Activated T-cell treated with anti-CD3 and anti-CD28 coated beads, Interleukin-2, amount 50 U/mL, for 24 hours (primary cell): ENCODE measurements at places on chromosomes 3 and 15.

GRCh38 chr3:194602669-194603171 lies 30.5 kb downstream of the TMEM44 start:
- DNase-seq = no peak

- no peak for DNase-seq
These were observed 43.0 kb downstream of the BOC start for GRCh38 chr3:113254171-113254947.

GRCh38 chr15:59174835-59175831 lies 31.5 kb upstream of the LDHAL6B start:
- peak; percentile 56 for DNase-seq

- no peak for DNase-seq
These were observed 74.9 kb downstream of the IGF1R start for GRCh38 chr15:98723195-98723594.

DNA sequence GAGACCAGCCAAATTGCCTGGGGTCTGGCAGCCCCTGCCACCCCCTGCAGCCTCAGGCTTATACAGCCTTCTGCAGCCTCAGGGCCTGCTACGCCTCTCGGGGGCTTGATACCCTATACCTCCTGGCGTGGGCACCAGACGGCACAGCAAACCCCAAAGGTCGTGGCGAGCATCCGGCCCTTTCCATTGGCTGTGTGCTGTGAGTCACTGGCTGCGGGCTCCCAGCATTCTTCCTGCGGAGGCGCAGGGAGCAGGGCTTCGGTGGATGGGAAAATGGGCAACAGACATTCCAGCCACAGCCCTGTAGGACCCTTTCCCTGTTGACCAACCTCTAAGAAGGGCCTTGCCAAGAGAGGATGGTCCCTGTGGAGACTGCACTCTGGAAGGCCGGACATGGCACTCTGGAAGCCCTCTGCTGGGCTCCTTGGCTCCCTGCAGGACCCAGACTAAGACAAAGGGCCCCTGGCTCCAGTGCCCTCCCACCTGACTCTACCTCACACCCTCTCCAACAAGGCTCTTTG lies 59.6 kb downstream of the ITGA11 start:
- peak; percentile 24 for DNase-seq

DNA sequence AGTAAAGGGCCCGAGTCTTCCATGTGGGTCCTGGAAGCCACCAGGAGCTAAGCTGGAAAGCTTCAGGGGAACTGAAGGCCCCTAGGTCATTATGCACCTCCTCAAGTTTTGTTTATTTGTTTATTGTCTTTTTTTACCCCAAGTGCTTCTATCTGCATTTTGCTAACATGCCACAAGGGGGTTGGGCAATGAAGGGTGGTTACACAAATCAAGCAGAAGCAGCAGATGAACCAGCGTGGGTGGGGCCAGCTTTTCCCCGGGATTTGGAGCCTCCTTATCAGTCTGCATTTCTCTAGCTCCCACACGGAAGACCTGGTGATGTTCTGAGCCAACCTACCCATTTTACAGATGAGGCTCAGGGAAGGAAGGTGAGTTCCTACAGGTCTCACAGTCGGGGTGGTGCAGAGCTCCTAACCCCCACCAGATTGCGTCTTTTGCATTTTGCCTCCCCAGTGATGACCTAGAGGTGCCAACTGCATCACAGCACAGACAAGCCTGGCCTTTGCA lies 16.8 kb downstream of the TMC3 start:
- DNase-seq = no peak

DNA sequence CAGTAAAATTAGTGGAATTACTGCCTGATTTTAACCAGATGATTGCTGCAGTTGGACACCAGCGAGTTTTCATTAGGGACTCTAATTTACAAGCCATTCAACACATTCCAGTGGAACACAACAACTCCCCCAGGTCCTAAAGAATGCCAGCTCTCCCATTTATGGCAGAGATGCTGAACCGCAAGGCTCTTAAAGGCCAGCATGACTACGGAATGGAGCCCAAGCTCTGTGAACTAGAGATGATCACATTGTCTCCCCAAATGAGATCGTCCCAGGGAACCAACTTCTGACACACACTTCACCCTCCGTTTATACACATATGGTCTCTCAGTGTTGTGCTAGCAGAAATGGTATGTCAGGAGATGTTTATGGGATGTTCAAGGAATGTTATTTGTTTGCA lies 446.2 kb upstream of the NR2F2 start:
- no peak for DNase-seq
